Renal cortical epithelial cell (primary cell): ENCODE measurements at places on chromosomes 2 and 18.
A peak's percentile ranks its signal among the peaks of the same experiment; 100 is the strongest.

DNA sequence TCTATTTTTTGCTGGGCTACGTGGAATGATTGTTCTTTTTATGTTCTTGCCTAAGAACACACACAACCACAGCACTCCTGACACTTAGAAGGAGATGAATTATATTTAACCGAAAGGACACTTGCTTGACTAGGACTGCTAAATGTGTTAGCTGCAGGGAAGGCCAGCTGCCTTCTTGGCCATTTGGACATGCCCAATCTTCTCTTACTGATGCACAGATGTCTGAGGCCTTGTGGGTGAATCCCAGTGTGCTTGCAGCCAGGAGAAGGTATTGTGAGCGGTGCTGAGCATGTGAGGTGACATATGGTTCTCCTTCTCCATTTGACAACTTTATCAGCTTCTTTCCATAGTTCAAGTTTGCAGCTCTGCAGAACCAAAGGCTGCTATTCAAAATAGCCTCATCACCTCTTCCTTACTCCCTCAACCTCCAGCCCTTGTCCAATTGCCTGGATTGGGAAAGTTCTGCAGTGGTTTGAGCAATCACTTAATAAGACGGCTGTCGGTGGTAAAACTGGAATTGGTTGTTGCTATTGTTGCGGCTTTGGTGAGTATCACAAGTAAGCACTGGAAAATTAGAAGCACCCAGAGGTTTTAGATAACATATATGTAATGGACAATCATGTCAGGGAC lies 1113.3 kb downstream of the TSN start:
- DNase-seq, result no peak

- peak; percentile 29 for DNase-seq
Observed at GRCh38 chr18:64202210-64202836, 53.4 kb upstream of the LINC00305 start.

DNA sequence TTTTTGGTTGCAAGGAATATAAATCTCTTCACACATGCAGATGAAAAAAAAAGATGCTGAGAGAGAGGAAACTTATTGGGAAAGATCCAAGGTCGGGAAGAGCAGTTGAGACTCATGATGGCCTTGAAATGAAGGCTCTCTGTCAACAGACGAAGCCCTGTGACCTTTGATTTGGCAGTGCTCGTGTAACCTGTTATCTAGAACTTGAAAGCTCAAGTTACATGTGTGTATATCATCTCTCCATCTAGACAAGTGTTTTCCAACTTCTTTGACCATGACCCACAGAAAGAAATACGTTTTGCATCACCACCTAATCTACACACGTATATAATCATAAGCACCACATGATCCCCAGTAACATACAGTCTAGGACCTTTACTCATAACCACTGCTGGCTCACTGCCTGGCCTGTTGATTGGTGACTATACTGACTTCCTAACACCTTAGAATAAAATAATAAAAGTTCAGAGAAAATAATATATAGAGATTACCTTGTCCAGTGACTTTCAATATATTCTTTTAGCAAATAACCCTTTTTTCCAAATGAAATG lies 319.0 kb upstream of the PKDCC start:
- DNase-seq, result no peak

- no peak for DNase-seq
Observed at GRCh38 chr2:382728-383022, 94.8 kb upstream of the ALKAL2 start.

DNA sequence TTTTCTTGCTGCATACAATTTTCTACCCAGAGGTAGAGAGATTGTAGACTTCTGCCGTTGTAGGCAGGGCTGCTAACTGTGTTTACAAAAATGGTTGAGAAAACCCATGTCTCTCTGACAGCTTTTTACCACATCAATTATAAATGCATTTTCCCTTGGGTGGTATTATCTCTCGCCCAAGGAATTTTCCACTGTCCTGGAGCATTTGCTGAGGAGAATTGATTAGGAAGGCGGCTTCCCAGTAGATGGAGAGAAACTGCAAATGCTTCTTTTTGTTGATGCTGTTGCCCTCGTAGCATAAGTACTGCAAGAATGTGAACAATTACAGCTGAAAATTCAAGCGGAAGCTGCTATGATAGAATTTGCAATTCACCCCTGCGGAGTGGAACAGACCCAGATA lies 1007.7 kb upstream of the KLHL29 start:
- DNase-seq, result no peak

- peak; percentile 18 for DNase-seq
Observed at GRCh38 chr2:20660506-20661420, 6.2 kb upstream of the GDF7 start.

DNA sequence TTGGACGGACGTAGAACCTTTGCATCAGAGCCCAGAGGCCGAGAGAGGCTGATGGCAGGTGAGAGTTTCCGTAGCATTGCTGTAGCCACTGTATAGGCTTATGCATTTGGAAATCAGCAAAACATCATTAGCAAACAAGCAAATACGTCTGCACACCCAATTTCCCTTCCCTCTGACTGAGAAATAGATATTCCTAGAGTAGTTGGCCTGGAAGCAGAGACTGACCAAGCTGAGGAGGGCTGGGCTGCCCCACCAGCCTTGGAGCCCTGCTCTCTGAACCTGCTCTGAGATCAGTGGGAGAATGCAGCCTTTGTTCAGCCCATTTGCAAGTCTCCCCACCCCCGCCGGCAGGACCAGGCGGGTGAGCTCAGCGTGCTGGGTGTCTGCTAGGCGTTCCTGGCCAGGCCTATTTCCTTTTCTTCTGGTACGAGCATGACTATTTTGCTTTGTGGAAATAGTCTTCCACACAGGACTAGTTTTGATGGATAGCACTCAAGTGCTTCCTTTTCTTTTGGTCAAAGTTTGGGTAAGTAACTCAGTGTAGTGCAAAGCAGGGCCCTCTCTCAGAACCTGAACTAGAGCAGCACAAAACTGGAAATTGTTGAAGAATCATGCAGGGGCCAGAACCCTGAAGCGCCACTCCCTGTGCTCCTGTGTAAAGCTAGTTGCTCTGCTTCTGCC lies 21.9 kb upstream of the RNF149 start:
- DNase-seq, result no peak

- DNase-seq, result no peak
Observed at GRCh38 chr2:189176516-189176915, 3.0 kb downstream of the COL5A2 start.

GRCh38 chr2:57906152-57906732 lies 140.4 kb upstream of the VRK2 start:
- peak; percentile 66 for DNase-seq

DNA sequence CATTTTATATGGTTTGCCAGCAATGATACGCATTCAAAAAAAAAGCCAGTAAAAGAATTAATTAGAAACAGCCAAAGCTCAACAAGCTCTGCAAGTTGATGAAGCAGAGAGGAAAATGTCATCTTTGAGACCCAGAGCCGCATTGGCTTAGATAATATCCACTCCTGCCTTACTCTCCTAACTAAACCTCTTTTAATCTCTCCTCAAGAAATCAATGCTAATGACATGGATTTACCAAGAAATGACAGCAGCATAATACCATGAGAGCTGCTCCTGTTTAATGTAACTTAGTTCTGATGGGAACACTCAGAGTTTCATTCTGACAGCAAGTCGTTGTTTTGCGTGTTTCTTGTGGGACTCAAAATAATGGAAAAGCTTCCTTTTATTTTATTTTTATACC lies 1099.4 kb upstream of the PIK3C3 start:
- DNase-seq, result no peak

- DNase-seq, result no peak
Observed at GRCh38 chr2:207231967-207232366, 66.2 kb upstream of the KLF7 start.

DNA sequence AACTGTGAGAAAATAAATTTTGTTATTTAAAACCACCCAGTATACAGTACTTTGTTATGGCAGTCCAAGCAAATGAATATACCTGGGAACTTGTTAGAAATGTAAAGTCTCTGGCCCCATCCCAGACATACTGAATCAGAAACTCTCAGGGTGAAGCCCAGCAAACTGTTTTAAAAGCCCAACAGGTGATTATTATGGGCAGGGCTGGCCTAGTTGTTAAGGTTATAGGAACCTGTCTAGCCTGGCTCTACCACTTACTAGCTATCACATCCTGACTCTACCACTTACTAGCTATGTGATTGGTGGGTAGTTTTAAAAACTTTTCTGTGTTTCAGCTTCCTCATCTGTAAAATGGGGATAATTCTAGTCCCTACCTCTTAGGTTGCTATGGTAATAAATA lies 8.0 kb upstream of the DARS1 start:
- no peak for DNase-seq
